ENCODE measurements at places on chromosomes 16 and 17.

- no peak for DNase-seq
Measured at GRCh38 chr17:1231456-1231855, 38.8 kb upstream of the BHLHA9 start.

- no peak for DNase-seq
Measured at GRCh38 chr16:52002026-52002425, 544.9 kb downstream of the TOX3 start.

GRCh38 chr17:17663160-17664063 lies 17.8 kb upstream of the RAI1 start:
- peak; percentile 74 for DNase-seq

GRCh38 chr17:52740006-52740405 lies 581.5 kb upstream of the CA10 start:
- DNase-seq: no peak

DNA sequence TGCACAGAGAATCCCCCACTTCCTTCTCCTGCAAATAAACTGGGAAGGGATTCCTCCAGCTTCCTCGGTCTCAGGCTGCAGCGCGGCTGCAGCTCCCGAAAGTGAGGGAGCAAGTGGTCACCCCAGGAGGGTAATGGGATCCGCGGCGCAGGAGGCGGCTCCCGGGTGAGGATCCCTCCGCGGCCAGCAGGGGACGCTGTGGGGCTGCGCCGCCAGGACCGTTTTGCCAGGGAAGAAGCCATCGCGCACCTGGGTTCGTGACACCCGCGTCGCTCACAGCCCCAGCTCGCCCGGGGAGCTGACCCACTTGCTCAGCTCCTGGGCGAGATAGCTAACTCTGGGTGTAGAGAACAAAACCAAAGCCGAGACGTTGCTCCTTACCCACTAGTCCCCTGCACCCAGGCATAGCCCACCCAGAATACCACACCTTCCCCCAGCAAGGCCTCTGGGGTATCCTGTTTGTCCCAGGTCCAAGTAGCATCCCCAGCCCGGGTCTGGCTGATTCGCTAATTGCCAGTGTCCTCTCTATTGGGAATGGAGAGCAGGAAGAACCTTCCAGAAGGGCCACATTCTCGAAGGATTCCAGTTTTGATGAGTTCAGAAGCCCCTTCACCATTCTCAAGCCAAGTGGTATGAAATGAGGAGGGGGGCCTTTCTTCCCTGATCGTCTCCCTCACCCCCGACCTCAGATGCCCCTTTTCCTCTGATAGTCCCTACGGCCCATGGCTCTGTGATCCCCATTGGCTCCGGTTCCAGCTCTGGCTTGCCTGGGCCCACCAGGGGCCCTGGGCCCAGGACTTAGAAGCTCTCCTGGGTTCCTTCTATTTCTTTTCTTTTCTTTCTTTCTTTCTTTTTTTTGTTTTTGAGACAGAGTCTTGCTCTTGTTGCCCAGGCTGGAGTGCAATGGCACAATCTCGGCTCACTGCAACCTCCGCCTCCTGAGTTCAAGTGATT lies 14.1 kb downstream of the CYGB start:
- peak; percentile 73 for DNase-seq

DNA sequence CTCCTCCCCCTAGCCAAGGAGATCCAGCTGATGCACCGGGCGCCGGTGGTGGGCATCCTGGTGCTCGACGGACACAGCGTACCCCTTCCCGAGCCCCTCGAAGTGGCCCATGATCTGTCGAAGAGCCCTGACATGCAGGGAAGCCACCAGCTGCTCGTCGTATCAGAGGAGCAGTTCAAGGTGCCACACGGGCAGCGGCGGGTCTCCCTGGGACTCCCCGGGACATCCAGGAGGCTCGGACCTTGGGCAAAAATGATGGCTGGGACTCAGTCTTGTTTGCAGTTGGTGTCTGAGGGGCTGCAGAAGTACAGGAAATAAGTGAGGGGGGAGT lies 15.8 kb upstream of the MYO15B start:
- no peak for DNase-seq

- DNase-seq: no peak
Measured at GRCh38 chr17:64773836-64774761, 112.0 kb upstream of the SMURF2 start.

GRCh38 chr16:86389566-86390328 lies 120.6 kb upstream of the FOXF1 start:
- no peak for DNase-seq

DNA sequence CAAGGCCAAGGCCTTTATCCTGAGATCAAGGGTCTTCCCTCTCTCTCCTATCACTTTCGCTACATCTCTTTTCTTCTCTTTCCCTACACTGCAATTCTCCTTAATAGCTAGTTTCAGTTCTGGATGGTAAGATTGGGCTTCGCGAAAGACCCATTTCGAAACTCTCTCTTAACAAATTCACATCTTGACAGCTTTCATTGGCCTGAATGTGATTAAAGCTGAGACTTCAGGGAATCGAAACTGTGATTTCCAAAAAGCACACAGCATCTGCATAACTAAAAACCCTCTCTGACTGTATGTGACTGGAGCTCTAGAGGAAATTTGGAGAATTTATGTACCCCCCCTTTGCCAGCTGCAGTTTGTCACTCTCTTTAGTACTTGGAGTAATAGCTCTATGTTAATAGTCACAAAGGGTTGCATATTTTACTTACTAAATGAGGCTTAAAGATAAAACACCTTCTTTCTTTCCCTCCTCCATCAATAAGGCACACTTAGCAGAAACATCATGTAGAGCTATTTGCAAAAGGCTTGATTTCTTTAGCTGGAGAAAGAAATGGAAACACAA lies 105.3 kb upstream of the FAM20A start:
- no peak for DNase-seq

DNA sequence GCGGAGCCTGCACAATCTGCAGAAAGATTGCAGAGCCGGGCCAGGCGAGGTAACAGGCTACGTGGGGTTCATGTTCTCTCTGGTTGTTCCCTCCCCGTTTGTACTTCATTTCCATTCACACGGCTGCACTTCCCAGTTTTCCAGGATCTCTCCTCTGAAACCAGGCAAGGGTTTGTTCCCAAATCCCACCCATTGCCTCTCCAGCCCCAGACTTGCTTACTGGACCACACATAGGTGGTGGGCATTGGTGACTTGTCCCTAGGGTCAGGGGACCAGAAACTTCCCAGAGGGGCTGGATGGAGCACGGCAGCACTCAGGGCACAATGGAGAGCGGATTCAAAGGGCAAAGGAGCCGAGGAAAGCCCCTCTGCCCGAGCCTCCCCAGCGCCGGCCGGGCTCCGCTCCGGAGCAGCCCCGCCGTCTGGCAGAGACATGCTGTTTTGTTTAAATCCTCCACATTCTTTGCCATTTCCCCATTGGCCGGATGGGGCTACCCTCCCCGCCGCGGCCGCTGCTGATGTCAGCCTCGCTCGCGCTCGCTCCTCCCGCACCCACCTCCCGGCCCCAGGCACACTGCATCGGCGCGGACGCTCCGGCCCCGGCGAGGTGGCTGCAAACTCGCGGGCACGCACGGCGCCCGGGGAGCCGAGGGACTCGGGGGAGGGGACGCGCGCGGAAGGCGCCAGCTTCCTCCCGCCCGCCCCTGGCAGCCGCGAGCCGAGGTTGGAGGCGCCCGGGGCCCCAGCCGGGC lies at the start of gene PITPNC1:
Gene PITPNC1, plus strand, starts transcription at position 545 of the 751 bp plus-strand sequence.
- peak; percentile 84 for DNase-seq

GRCh38 chr17:80008383-80008840 lies 27.3 kb downstream of the TBC1D16 start:
- DNase-seq: peak; percentile 63

- no peak for DNase-seq
Measured at GRCh38 chr16:73230651-73231050, 182.7 kb upstream of the ZFHX3 start.

- peak; percentile 26 for DNase-seq
Measured at GRCh38 chr16:74999219-74999608, 390 bp downstream of the ZNRF1 start.

DNA sequence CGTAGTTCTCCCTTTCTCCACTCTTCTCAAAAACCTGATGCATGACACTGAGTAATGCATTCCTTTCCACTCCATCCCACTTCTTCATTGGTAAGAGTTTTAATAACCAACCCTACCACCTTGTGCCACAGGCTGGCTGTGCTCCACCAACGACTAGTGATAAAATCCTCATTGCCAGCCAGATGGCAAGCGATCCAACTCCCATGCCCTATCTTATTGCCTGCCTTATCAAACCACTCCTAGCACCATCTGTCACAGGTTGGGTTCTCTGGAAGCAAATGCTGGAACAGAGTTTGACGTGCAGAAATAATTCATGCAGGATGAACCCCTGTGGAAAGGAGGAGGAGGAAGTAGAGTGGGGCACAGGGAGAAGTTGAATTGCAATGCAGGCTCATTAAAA lies 99.5 kb downstream of the CHD9NB start:
- no peak for DNase-seq

- no peak for DNase-seq
Measured at GRCh38 chr17:57602896-57603295, 142.2 kb downstream of the CCDC182 start.

DNA sequence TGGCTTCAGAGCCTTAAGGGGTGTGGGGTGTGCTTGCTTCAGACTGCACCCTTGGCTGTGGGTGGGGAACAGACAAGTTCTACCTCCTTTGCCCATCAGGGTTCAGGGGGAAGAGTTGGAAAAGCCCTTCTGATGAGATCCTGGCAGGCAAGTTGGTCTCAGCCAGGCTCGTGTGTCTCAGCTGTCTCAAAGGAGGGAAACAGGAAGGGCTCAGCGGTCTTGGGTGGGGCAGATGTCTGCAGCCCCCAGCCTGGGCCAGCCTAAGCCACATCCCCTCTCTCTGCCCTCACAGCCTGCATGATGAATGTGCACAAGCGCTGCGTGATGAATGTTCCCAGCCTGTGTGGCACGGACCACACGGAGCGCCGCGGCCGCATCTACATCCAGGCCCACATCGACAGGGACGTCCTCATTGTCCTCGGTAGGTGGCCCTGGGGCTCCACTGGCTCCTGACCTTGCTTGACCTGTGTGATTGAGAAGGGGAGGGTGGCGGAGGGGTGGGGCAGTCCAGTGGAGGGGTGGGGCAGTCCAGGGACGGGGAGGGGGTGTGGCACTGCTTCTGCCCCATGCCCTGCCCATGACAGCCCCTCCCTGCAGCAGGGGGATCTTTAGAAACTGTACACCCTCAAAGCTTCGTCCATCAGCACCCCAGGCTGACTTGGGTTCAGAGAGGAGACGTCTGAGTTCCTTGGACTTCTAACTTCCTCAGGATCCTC lies 199.5 kb downstream of the PRKCB start:
- no peak for DNase-seq

- no peak for DNase-seq
Measured at GRCh38 chr17:44601973-44602372, 44.7 kb downstream of the FZD2 start.

GRCh38 chr17:33871720-33872540 lies 383.2 kb upstream of the CCL2 start:
- DNase-seq: no peak

- DNase-seq: no peak
Measured at GRCh38 chr17:79027925-79028491, 4.0 kb downstream of the C1QTNF1 start.

DNA sequence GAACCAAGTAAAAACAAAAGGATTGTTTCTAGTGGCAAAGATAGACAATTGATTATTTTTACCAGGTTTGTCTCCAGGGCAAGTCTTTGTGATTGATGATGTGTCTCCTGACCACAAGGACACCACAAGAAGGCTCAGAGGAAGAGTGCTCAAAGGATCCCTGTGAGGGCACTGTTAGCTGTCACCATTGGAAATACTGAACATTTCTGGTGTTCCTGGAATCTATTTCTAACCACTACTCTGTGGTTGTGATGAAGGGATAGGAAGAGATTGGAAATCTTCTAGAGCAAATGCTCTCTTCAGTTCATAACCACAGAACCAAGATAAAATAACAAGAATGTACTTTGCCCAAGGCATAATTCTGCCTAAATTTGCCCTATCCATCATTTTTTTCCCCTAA lies 15.3 kb downstream of the RNF43 start:
- DNase-seq: no peak

GRCh38 chr17:44496815-44497214 lies 6.4 kb downstream of the GPATCH8 start:
- DNase-seq: no peak

GRCh38 chr17:688100-688989 lies 26.3 kb downstream of the VPS53 start:
- DNase-seq: no peak

- no peak for DNase-seq
Measured at GRCh38 chr16:57884655-57885133, 82.4 kb upstream of the KIFC3 start.

GRCh38 chr17:61464130-61464842 lies 12.1 kb downstream of the TBX4 start:
- DNase-seq: no peak

GRCh38 chr16:31128711-31129567 lies 6.6 kb downstream of the PRSS8 start:
- no peak for DNase-seq

- no peak for DNase-seq
Measured at GRCh38 chr16:50594308-50595260, 46.4 kb downstream of the NKD1 start.

GRCh38 chr16:23155445-23156049 lies 6.3 kb upstream of the USP31 start:
- no peak for DNase-seq

DNA sequence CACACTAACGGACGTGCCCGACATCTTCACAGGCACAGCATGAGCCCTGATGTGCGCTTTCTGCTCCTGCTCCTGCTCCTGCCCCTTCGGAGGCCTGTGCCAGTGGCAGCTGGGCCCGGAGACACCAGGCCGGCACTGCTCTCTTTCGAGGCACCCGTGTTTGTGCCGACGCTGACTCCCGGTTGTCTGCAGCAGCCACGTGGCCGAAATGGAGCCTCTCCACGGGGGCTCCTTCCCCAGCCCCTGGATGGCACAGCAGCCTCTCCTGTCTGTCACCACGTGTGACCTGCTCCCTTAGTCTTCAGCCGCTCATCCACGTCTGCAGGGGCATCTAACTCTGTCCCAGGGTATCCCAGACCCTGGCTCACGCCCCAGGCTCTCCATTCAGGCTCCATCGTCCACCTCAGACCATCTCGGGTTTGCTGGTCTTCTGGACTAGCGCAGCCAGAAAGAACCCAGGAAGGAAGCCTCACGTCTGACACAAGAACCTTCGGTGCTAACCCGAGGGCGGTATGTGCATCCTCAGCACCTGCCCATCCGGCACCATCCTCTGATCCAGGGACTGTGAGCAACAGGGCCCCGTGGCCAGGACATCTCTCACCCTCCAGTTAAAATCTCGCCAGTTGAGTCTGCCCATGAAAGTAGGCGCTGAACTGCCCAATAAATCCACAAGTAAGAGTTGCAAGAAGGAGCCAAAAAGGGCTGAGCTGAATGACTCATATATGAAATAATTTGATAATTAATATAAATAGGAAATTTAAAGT lies 4.2 kb upstream of the RPH3AL start:
- DNase-seq: no peak

GRCh38 chr16:27169511-27170071 lies 33.7 kb upstream of the KDM8 start:
- DNase-seq: peak; percentile 48

DNA sequence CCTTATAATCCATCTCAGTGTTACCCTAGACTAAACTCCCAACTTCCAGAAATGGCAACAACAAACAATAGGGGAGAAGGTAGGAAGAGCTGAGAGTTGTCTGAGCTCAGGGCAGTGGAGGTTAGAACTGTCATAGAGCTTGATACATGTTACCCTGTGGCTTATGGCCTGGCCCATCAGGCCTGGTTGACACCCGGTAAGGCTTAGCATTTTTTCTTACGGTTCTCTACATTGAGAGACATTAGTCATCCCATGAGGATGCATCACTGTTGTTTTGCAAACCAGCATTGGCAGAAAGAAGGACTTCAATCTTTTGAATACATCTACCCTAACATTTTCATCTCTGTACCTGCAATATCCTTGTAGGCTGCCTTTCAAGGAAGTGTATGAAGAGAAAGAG lies 226.6 kb downstream of the PHKB start:
- DNase-seq: no peak

- no peak for DNase-seq
Measured at GRCh38 chr16:25006504-25007056, 8.6 kb downstream of the ARHGAP17 start.
